Esophagus squamous epithelium (tissue), 5 donors: ENCODE measurements at places on chromosomes 13 and 19.

GRCh38 chr13:64591971-64592370 is 2638.2 kb downstream of the PCDH9 start:
- no peak for DNase-seq

- DNase-seq, result no peak
Observed at GRCh38 chr13:106152047-106152446, 383.4 kb downstream of the EFNB2 start.

DNA sequence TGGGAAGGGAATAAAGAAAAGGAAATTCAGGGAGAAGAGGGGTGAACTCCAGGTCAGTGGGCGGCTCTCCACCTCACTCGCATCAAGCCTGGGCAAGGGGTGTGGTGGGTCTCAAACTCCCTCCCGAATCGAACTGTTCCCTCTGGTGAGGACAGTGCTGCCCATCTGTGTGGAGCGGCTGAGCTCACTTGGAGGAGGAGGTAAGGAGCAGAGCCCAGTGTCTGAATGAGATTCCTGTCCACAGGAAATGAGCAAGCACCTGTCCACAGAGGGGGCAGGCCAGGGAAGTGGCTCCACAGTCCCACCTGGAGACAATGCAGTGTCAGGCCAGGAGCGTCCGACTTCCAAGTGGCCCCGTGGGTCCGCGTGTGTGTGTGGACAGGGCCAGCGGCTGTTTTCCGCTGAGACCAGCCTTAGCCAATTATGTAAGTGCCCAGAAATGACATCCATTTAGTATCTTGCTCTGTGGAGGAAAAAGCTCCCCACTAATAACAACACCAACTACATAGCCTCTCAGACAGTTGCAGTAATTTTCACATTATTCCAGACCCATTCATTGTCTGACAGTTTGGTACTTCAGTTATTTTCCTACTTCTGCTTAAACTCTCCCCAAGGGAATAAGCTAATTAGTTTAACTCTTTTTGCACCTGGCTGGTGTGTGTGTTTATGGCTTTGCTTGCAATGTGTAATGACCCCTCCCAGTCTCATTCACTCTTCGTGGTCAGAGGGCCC is 114.6 kb downstream of the SOX1 start:
- no peak for DNase-seq

- DNase-seq, result no peak
Observed at GRCh38 chr13:68908879-68909278, 1198.7 kb upstream of the ATXN8OS start.

DNA sequence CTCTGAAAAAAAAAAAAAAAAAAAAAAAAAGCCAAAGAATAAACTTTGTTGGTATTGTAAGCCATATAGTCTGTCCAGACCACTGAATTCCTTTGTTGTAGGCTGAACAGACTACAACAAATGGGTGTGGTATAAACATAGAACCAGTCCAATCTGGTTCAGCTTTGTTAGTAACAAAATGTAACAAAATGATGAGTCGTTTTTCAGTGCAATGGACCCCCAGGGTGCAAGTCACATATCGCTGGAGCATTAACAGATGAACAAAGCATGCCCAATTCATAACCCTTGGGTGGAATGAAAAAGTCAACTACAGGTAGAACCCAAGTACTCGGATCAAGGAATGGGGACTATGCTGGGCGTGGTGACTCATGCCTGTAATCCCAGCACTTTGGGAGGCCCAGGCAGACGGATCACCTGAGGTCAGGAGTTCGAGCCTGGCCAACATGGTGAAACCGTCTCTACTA is 13.6 kb upstream of the FCHO1 start:
- DNase-seq, result no peak

GRCh38 chr13:58744686-58745085 is 1113.1 kb downstream of the PCDH17 start:
- DNase-seq, result no peak

GRCh38 chr19:29880498-29881081 is 61.4 kb upstream of the URI1 start:
- no peak for DNase-seq

DNA sequence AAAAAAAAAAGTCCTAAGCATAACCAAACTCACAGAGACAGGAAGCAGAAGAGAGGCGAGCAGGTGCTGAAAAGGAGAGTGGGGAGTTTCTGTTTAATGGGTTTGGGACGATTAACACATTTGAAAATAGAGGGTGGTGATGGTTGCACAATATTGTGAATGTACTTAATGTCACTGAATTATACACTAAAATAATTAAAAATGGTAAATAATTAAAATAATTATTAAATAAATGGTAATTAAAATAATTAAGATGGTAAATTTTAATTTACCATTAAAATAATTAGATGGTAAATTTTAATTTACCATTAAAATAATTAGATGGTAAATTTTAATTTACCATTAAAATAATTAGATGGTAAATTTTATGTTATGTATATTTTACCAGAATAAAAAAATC is 74.8 kb upstream of the XPO4 start:
- no peak for DNase-seq

- DNase-seq, result no peak
Observed at GRCh38 chr19:14516746-14517438, 1.3 kb downstream of the DNAJB1 start.

- no peak for DNase-seq
Observed at GRCh38 chr13:45207319-45207718, 6.5 kb upstream of the KCTD4 start.

DNA sequence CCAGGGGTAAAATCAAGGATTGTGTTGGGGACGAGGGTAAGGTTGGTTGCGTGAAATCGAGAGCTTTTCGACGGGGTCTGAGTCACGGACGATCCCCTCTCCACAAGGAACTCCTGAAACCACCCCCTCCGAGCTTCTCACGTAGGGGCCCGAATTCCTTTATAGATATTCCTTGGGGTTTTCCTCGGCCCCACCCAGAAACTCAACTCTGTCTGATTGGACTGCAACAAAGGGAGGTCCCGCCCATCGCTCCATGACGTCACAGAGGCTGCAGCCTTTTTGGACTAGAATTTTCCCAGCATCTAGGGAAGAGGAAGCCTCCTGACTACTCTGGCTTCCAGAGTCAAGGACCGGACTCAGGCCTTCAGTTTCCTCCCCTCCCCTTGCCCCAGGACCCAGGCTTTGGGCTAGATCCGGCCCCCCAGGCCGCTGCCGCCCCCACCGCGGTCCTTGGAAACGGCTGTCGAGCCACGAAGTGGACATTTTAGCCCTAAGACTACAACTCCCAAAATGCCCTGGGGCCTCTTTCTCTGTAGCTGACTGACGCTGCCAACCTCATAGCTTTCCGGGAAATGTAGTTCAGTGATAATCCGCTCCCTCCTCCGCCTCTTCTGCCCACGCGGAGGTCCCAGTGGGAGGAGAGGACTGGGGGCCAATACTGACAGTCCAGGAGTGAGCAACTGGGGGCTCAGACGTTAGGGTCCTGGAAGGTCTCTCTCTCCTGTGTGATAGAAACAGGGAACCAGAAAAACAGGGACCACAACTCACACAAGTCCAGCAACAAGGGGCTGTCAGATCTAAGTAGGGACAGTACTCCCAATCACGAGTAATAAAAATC is at the start of gene IZUMO1:
IZUMO1 (minus strand) TSS at position 172 of the 838 bp plus-strand sequence. CDS start 1,050 bp downstream, outside the sequence.
- DNase-seq, result no peak

DNA sequence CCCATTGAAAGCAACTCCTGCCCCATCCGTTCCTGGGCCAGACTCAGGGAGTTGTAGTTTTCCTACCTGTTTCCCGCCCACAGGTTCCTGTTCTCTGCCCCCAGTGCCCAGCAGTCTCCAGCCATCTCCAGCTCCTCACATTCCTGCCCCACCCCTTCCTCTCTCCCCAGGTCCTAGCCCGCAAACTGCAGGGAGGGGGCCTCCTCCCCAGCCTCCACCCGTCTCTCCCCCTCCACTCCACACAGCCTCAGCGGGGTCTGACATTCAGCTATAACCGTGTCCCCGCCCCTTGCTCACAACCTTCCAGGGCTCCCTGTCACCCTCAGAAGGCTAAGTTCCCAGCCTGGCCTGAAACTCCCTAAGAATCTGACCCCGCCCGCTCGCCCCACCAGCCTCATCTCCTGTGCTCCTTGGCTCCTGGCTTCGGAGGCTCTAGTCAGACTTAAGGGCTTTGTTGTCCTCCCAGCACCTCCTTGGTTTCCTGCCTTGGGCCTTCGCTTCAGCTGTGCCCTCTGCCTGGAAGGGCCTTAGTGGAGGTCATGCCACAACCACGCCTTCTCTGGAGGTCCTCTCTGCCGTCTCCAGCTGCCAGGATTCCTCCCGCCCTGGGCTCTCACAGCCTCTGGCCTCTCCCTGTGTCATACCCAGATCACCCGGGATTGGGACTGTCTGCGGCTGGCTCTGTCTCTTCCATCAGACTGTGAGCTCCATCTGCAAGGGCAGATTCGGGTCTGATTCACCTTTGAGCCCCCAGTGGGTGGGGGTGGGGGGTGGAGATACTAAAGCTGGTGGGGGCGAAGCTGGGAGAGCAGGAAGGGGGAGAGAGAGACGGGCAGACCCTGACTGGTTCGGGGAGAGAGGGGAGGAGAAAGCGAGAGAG is 5.1 kb upstream of the SPACA6 start:
- DNase-seq, result no peak

GRCh38 chr13:74246487-74246886 is 112.3 kb upstream of the KLF12 start:
- no peak for DNase-seq

DNA sequence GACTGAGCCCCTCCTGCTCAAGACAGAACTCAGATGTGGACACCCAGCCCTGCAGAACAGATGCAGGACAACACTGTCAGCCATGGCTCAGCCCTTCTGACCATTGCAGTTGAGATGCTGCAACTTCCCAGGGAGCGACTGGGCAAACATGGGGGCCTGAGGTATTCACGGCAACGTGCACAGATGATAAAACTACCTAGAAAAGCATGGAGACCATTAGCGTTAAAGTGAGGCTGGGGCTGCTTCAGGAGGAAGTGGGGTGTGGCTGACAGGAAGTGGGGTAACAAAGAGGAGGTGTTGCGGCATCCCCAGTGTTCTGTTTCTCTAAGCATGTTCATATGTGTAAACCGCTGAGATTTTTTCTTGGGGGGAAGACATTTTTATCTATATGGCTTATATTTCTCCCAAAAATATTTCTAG is 1.3 kb upstream of the SIGLEC9 start:
- DNase-seq, result no peak

- no peak for DNase-seq
Observed at GRCh38 chr13:105047676-105048295, 1487.7 kb downstream of the EFNB2 start.

GRCh38 chr13:77519808-77520207 is 15.7 kb upstream of the SCEL start:
- DNase-seq, result no peak

DNA sequence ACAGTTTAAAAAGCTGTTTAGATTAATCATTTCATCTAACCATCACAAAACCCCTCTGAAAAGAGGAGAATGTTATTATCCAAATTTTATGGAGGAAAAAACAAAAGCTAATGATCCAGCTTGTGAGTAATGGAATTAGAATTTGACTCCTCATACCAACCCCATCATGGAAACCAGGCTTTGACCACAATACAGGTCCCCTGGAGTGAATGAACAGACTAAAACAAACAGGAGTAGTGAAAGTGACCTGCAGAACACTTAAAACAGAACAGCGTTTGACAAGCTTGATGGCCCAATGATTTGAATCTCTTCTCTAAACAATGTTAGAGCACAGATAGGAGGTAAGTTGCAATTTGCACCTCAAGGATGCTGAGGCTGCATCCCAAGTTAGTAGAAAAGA is 230.0 kb downstream of the DCT start:
- DNase-seq, result no peak

GRCh38 chr19:6045108-6045507 is 65.2 kb downstream of the RFX2 start:
- no peak for DNase-seq

- DNase-seq, result no peak
Observed at GRCh38 chr13:38228322-38228721, 121.3 kb upstream of the UFM1 start.

DNA sequence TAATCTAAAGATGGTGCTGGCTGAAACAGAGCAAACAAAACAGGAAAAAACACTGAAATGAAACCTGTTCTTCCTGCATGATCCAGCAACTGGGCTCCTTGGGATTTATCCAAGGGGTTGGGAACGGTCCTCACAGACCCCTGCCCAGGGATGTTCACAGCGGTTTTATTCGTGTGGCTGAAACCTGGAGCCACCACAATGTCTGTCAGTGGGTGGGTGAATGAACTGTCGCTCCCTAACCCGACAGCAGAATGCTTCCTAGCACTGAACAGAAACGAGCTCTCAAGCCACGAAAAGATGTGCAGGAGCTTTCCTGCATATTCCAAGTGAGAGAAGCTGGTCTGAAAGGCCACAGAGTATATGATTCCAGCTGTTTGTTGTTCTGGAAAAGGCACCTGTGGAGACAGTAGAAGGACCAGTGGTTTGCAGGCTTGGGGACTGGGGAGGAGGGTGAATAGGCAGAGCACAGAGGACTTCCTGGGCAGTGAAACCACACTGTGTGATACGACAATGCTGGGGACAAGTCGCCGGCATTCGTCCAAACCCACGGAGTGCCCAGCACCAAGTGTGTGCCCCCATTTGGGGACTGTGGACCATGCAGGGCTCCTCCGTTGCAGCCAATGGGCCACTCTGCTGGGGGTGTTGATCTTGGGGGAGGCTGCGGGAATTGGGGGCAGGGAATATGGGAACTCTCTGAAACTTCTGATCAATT is 73.9 kb downstream of the TEX29 start:
- DNase-seq, result no peak

DNA sequence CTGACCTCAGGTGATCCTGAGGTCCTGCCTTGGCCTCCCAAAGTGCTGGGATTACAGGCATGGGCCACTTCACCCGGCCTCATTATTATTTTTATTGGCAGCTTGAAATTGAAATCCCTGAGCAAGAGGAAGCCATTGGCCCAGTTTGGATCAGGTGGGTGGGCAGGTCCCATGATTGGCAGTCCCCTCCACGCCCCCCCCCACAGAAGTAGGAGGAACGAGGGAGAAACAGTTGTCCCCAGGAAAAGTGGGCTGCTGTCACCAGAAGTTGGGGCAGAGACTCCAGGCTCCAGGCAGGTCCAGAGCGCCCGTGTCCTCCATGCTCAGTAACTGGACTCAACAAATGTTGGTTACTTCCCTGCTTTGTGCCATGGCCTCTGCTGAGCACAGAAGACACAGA is 70.4 kb downstream of the SIPA1L3 start:
- no peak for DNase-seq
